ENCODE measurements at places on chromosomes 11 and 22. TPM values are rescaled to one million over a fixed set of nuclear protein-coding genes. Genes with fewer than 3 reads are reported as not detected.

DNA sequence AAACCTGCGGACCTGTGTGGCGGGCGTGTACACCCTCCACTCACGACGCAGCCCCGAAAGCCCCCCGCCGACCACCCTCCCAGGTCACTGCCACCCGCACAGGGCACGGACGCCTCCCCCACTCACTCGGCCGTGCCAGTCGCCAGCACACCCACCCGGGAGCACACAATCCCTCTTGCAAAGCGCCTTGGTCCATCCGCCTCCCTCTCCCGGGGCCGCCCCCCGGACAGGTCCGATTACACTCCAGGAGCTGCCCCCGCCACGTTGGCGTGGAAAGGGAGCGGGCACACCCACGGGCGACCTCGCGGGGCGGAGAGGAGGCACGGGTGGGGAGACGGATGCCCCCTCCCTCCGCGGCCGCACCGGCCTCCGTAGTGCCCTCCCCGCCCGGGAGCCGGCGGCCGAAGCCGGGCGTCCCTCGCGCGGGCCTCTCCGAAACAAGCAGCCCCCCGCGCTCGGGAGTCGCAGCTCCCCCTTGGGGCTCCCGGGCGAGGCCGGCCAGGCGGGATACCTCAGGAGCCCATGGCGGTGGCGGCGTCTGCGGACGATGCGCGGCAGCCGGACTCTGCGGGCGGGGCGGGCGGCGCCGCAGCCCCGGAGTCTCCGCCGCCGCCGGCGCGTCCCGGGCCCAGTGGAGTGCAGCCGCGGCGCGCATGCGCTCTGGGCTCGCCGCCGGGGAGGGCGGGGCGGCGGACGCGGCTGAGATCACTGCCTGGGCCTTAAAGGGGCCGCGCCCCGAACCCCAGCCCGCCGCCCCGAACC is at the start of gene TMEM184B:
TMEM184B (minus strand) TSS at position 638 of the 762 bp plus-strand sequence. CDS start 25,049 bp downstream, outside the sequence.
- DNase-seq: no peak

DNA sequence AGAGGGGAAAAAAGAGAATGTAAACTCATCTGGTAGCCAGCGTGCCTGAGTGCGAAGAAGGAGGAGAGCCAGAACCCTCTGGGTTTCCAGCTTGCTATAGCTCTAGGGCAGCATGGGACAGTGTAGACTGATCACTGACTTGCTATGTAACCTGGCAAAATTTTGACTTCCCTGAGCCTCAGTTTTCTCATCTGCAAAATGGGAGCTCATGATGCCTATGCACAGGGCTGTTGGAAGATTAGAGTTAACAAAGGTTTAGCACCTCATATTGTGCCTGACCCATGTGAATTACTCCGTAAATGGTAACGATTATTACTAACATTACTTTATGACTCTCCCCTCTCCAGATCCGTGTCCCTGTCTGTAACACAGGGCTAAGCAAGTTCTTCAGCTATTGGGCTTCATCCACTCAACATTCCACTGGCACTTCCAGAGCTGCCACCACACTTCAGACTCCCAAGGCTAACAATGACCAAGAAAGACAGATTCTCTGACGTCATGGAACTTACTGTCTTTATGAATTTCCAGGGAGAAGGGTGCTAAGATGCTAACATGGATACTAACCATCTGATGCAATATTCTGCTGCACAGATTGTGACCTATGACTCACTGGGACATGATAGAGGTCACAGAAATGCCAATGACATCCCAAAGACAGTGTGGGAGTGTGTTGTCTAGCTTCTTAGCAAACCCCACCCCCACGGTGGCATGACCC is 195.2 kb downstream of the TRIM29 start:
- no peak for DNase-seq

- no peak for DNase-seq
These were observed 15.8 kb downstream of the MYEOV start for GRCh38 chr11:69309631-69310280.

- DNase-seq: no peak
These were observed 89.1 kb upstream of the MTNR1B start for GRCh38 chr11:92880381-92880780.

DNA sequence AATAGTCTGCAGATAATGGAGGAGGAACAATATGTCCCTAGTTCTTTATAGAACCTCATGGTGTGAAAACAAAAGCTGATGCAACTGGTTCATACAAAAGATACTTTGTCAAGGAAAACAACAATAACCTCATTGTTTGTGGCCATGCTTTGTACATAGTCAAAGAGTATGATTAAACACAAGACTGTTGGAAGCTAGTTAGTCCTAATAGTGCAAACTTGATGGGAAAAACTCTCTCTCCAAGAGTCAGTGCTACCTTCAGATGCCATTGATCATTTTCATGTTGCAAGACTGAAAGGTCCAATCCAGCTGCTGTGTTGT is 20.1 kb upstream of the PLAAT2 start:
- no peak for DNase-seq

DNA sequence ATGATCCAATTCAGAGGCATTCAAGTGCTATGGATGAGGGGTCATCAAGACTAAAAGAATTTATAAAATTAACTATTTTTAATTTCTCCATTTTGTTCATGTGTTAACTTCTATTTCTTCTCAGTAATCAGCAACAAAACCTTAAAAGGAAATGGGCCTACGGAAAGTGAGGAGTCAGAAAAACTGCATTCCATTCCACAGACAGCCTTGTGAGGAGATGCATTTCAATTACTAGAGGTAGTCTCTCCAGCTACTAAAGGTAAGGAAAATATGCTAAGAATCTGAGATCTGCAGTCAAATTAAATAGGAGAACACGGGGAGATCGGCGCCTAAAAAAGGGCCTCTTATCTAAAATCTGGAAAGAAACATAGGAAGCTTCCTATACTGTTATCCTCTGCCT is 661.7 kb downstream of the DLG2 start:
- DNase-seq: no peak

BACE1 gene
- polyA plus RNA-seq: 58.5 TPM

- DNase-seq: no peak
These were observed 118.3 kb downstream of the VPREB1 start for GRCh38 chr22:22362936-22363335.

FTH1 gene
- 2,134 TPM for polyA plus RNA-seq

CNIH2 gene
- polyA plus RNA-seq: 2.8 TPM

- no peak for DNase-seq
These were observed 41.0 kb downstream of the C11orf71 start for GRCh38 chr11:114359342-114359741.

PANX3 gene
- polyA plus RNA-seq: not detected

MMP27 gene
- polyA plus RNA-seq: not detected

DNA sequence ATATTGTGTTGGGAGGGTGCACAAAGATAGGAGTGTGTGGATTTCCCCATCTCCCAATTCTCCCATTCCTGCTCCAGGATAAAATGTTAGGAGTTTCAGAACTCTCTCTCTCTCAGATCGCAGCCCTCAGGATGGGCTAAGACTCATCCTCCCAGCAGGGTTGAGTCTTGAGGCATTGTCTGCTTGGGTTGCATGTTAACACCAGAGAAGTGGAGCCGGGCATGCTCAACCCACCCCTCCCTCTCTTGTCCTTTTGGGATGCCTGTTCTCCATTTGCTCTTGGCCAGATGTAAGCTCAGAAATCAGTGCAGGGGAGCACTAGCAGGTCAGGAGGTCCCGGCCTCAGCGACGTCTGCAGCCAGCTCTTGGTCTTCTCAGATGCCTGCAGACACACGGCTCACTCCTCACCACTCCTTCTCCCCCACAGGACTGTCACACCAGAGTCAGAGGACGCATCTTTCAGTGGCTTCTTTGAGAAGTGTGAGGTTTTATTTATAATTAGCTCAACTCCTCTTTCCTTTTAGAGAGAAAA is 1456.5 kb downstream of the TBC1D22A start:
- no peak for DNase-seq

DNA sequence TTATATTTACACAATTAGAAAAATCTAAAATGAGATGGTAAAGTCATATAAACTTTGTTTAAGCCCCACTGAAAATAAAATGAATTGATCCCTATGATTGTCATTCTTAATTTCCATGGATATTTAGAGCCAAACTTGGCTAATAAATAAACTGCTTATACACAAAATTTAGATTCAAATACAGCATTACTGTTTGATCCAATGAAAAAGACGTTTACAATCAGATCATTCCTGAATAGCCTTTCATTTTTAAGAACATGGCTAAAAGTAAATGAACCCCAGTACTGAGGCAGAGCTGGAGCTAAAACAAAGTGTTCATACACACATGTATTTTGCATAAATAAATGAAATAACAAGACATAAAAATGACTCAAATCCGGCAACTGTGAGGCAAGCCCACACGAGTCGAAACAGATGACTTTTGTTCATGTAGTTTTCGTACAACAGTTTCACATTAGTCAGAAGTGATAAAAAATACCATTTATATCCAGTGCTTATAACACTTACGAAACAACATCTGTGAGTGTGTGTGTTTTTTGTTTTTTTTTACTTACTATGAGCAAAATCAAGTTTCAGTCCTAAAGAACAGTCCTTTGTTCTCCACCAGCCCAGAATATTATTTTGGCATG is 386.5 kb downstream of the SOX6 start:
- no peak for DNase-seq

- DNase-seq: no peak
These were observed 21.1 kb downstream of the MRGPRX2 start for GRCh38 chr11:19039409-19039808.

- no peak for DNase-seq
These were observed 164.6 kb downstream of the MN1 start for GRCh38 chr22:27636716-27637508.

UCP3 gene
- polyA plus RNA-seq: 1.7 TPM

- DNase-seq: no peak
These were observed 17.4 kb upstream of the CSNK2A3 start for GRCh38 chr11:11370255-11370961.

GRCh38 chr11:47003180-47003877 is 66.8 kb downstream of the CSTPP1 start:
- no peak for DNase-seq

Measured in right renal cortex interstitium (tissue), 3 donors.